Kidney glomerular epithelial cell (primary cell): ENCODE measurements at places on chromosomes 5 and 9.

GRCh38 chr9:5586391-5586802, 42.5 kb upstream of the RIC1 start:
- no peak for DNase-seq

GRCh38 chr5:14587150-14587549, 5.6 kb downstream of the OTULINL start:
- no peak for DNase-seq

DNA sequence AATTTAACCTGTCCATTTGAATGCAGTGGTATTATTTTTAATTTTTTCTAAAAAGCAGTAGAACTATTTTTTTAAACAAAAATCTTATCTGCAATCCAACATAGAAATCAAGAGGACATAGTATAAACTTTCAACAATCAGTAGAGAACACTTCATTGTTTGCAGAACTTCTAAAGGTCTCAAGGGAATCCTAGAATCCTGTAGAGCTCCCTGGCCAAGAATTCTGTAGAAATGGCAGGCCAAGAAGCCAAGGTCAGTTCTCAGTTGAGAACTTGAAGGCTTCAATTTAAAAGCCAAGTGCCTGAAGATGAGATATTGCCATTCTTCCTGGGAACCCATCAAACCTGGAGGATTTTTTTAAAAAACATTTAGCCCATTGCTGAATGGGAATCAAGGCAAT, 199.2 kb upstream of the KLF4 start:
- no peak for DNase-seq

- peak; percentile 12 for DNase-seq
These were observed 177.2 kb downstream of the OSTF1 start for GRCh38 chr9:75265525-75265972.

GRCh38 chr9:88524911-88525310, 10.1 kb upstream of the NXNL2 start:
- no peak for DNase-seq

DNA sequence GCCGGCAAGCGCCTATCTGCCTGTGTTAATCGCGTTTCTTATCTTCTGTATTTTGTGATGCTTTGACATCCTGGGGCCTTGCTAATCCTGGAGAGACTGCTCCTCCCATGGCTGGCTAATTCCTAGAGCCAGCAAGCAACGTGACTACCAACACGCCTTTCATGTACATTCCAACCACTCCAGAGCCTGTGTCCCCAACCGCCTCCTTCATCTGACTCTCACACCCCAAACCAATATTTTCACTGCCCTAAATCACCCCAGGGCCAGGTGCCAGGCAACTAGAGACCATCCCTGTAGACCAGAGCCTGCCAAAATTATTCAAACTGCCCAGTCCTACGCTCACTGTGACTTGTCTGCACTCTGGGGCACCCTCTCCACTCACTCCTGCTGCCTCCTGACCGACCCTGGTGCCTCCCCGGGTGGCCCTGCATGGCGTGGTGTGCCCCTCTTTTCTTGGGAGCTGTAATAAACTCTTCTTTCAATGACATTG, 50.5 kb upstream of the COL5A1 start:
- no peak for DNase-seq

DNA sequence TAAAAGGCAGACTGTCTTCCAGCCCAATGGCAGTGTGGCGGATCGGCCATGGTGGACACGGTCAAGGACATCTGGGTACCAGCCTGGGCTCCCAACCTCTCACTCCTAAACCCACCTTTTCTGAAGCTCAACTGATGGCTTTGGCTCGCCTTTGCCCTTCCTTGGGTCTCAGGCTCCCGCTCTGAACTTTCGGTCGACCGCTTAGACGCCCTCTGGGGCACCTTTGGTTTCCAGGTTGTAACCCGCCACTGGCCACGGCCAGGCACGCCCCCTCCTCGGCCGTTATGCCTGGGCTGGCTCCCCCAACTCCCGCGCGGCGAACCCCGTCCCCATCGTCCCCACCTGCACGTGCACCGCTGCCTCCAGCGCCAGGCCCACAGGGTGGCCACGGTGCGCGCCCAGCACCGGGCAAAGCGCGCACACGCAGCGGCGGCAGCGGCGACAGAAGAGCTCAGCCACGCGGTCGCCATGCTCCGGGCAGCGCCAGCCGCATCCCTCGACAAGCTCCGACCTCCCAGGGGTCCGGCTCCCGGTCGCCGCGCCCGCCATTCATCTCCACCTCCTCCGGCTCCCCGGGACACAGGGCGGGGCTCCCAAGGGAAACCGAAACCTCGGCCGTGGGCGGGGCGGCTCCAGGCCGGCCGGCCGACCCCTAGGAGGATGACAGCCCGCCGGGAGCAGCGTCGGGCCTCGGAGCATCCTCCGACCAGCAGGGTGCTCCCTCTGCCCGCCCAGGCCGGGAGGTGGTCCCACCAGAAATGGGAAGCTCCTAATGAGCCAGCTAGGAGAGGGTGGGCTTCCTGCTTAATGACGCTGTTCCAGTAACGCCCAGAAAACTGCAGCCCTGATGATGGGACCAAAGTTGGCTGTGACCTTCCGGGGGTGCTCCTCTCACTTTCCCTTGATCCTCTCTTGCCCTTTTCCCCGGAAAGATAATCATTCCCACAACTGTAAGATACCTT, at the start of gene TRIM14:
TRIM14 (minus strand) TSS at position 583 of the 962 bp plus-strand sequence; CDS start at position 549, 34 bp downstream.
- no peak for DNase-seq

DNA sequence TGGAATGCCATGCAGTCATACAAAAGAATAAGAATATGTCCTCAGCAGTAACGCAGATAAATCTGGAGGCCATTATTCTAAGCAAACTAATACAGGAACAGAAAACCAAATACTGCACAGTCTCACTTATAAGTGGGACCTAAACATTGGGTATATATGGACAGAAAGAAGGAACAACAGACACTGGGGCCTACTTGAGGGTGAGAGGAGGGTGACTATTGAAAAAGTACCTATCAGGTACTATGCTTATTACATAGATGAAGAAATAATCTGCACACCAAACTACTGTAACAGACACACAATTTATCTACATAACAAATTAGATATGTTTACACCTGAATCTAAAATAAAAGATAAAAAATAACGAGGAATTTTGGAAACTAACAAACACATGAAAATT, 38.8 kb downstream of the MEIKIN start:
- DNase-seq = no peak
